ENCODE measurements at places on chromosomes 13 and 19. TPM values are rescaled to one million over a fixed set of nuclear protein-coding genes. Genes with fewer than 3 reads are reported as not detected.

GRCh38 chr19:2123682-2124387 lies 27.1 kb downstream of the IZUMO4 start:
- no peak overlapping the region for H3K27ac ChIP-seq
- DNase-seq = no peak
- no peak overlapping the region for H3K4me3 ChIP-seq

- no peaks in the 10 kb centered on the region for H3K27me3 ChIP-seq
- H3K36me3 ChIP-seq = peaks cover 35% of the 10 kb centered on the region
- H3K27ac ChIP-seq = no peak overlapping the region
- DNase-seq = no peak
- H3K4me3 ChIP-seq = no peak overlapping the region
Observed at GRCh38 chr13:41608839-41609177, 151.5 kb downstream of the RGCC start.

DNA sequence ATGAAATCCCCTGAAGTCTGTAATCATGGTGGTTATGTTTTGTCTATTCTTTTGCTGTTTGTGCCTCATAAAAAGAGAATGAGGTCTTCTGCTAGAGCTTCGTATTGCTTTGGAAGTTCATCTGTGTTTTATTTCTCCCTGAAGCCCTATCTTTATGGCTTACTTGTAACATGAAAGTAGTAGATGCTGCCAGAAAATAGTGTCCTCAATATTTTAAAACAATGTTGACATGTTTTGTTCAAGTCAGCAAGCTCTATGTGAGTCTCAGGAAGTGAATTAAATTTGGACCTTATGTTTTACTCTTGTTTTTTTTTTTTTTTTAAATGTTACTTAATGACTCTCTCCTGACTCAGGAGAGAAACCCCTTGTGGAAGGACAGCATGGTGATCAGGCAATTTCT lies 130.5 kb downstream of the B3GLCT start:
- no peak for DNase-seq
- H3K27me3 ChIP-seq = no peaks in the 10 kb centered on the region
- H3K27ac ChIP-seq = no peak overlapping the region
- no peak overlapping the region for H3K4me3 ChIP-seq
- no peaks in the 10 kb centered on the region for H3K4me1 ChIP-seq

GRCh38 chr13:108621462-108621861 lies 7.9 kb upstream of the MYO16 start:
- H3K27me3 ChIP-seq = no peaks in the 10 kb centered on the region
- no peaks in the 10 kb centered on the region for H3K36me3 ChIP-seq
- no peaks in the 10 kb centered on the region for H3K4me1 ChIP-seq
- no peak overlapping the region for H3K4me3 ChIP-seq
- DNase-seq = no peak
- H3K27ac ChIP-seq = no peak overlapping the region

The DCLK1 gene
- total RNA-seq = 15.3 TPM
